HT1080 (cell line): ENCODE measurements at places on chromosomes 5 and 9.

- no peak for DNase-seq
Measured at GRCh38 chr5:159242656-159243055, 20.4 kb upstream of the UBLCP1 start.

DNA sequence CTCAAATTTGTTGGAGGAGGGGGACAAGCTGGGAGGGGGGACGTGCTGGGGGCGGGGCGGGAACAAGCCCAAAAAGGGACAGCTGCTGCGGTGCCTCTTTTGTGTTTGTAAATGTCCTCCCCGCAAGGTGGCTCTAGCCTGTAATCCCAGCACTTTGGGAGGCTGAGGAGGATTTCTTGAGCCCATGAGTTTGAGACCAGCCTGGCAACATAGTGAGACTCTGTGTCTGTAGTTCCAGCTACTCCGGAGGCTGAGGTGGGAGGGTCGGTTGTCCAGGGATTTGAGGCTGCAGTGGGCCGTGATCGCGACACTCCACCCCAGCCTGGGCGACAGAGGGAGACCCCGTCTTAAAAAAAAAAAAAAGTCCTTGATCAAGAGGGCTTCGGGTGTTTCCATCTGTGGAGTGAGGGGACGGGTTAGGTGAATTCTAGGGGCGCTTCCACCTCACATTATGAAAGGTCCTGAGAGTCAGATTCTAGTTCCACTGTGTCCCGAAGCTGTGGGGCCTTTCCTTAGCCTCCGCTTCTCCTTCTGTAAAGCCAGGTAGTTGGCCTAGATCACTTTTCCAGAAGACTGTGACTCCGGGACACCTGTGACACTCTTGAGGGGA lies 779 bp upstream of the CTNNA1 start:
- DNase-seq: peak; percentile 22

GRCh38 chr5:82425591-82425990 lies 147.4 kb upstream of the RPS23 start:
- no peak for DNase-seq

DNA sequence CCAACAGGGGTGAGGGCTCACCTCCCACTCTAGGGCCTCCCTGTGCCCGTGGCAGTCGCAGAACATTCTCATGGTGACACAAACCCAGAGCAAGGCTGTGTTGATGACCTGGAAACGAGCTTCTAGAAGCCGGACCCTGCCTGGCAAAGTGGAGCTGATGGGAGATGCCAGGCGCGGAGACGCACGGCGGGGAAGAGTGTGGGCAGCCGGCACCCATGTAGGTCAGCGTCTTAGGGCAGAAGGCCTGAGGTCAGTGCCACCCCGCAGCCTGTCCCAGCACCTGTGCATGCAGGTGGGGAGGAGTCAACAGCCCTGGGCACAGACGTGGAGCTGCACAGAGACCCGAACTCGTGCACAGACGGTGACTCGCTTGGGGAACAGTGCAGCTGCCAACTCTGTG lies 5.4 kb downstream of the SLC6A18 start:
- no peak for DNase-seq

GRCh38 chr5:64213011-64213410 lies 47.4 kb downstream of the RNF180 start:
- DNase-seq: no peak

DNA sequence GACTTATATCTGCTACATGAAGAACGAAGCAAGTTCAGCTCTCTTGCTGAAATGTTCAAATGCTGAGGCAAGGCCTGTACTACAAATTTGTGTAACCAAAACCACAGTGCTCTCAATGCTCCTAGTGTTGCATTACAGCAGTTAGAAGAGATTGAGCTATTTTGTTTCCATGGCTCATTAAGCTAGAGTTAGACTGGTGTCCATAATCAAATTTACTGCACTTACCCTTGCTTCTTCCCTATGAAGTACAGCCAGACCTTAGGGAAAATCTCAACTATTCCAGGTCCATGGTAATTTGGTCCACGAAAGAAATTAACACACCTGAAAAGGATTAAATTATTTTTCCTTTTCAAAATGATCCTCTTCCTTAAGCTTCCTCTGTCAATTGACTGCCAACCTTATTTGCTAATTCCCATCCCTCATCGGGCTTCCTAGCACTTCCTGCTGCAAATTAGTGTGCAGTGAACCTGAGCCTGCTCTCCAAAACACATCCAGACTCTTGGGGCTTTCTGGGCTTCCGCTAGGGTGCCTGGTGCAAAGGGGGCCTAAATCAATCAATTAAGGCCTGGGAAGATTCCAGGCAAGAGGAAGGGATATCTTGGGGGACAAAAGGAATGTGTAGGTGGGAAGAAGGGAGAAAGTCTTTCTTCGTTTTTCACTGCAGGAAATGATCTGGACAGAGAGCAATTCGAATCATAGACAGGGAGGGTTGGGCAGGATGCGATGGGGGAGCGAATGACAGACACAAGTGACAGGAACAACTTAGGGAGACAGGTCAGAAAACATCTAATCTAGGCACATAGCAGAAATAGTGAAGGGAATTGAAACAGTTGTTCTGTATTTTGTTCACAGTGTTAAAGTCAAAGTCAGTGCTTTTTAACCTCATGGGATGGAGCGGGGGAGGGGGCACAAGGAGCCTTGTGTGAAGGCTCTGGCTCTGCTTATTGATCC lies 542.4 kb downstream of the RAB3C start:
- peak; percentile 41 for DNase-seq

DNA sequence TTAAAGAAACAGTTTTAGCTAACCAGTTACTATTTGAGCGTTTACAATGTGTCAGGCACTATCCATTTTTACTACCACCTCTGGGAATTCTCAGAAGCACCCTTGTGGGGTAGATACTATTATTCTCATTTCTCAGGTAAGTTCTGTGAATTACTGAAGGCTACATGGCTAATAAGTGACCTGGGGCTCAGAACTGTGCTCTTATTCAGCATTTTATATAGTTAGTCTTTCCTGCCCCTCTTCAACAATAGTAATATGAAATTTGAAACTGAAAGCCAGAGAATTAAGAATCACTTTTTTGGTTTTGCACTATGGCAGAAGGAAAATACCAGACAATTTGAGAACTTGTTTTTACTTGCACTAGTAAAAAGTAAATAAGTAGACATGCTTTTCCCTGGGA lies 11.8 kb downstream of the ELL2 start:
- no peak for DNase-seq

GRCh38 chr5:146721073-146721815 lies 157.3 kb downstream of the PPP2R2B start:
- DNase-seq: no peak

- DNase-seq: no peak
Measured at GRCh38 chr5:145495196-145495595, 339.9 kb downstream of the PRELID2 start.

- peak; percentile 62 for DNase-seq
Measured at GRCh38 chr5:119049824-119050449, 20.9 kb upstream of the DMXL1 start.

- DNase-seq: no peak
Measured at GRCh38 chr5:57720656-57721055, 238.0 kb upstream of the ACTBL2 start.

GRCh38 chr9:112771359-112772214 lies 21.0 kb downstream of the SNX30 start:
- DNase-seq: no peak

DNA sequence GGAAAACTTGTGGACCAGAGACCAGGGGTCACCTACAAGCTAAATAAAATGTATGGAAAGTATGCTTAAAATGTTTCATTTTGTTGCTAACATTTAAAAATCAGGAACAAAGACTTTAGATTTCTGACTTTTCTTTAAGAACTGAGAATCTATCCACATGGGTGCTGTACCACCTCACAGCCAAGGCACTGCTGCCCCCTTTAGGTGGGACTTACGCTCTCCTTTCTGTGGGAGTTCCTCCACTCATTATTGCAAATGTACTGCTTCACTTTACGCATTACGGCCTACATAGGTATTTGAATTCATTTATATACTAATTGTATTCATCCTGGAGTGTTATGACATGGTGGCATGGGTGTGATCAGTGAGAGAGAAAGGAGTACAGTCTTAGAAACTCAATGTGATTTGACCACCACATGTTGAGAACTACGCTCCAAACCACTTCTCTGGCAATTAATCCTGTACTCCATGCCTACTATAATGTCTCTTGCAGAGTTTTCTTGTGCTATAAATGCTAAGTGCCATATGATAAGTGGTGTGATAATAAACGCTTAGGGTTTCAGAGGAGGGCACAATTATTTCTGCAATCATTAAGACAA lies 24.7 kb upstream of the CETN3 start:
- DNase-seq: peak; percentile 21

DNA sequence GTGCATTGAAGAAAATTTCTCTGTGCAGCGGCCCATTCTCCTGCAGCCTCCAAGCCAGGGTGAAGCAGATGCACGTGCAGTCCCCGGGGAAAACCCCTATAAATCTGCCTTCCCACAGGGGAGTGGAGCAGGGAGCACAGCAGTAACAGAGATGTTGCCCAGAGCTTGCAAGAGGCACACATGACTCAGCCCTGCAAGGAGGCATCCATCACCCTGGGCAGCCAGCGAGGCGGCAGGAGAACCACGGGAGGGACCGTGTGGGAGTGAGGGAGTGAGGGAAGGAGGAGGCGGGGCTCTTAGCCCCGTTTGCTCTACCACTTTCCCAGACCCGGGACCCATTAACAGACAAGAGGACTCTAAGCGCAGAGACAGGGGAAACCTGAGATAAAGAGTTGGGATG lies 96.2 kb upstream of the ARAP3 start:
- DNase-seq: peak; percentile 65

GRCh38 chr5:107215611-107216010 lies 455.1 kb downstream of the EFNA5 start:
- DNase-seq: peak; percentile 79

- no peak for DNase-seq
Measured at GRCh38 chr5:40406741-40407211, 272.9 kb upstream of the PTGER4 start.

DNA sequence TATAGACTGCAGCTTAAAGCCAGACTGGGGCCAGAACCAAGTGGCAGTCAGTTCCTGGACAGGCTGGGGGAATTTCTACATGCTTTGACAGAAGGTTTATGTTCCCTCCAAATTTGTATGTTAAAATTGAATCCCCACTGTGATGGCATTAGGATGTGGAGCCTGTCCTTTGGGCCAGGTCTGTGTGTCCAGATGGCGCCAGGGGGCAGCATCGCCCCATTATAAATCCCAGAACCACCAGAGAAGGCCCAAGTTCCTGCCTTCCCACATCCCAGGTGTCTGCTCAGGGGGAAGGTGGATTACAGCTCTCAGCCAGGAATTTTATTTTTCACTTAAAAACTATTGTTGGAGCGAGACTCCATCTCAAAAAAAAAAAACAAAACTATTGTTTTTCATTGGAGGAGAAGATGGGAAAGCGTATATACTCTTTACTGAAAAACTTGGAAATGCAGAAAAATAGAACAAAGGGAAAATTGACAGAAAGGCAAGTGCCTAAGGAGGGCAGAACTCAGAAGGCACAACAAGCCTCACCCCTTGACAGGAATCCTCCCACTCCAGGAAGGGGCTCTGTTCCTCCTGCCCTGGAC lies 5.0 kb downstream of the IL3 start:
- DNase-seq: peak; percentile 80

DNA sequence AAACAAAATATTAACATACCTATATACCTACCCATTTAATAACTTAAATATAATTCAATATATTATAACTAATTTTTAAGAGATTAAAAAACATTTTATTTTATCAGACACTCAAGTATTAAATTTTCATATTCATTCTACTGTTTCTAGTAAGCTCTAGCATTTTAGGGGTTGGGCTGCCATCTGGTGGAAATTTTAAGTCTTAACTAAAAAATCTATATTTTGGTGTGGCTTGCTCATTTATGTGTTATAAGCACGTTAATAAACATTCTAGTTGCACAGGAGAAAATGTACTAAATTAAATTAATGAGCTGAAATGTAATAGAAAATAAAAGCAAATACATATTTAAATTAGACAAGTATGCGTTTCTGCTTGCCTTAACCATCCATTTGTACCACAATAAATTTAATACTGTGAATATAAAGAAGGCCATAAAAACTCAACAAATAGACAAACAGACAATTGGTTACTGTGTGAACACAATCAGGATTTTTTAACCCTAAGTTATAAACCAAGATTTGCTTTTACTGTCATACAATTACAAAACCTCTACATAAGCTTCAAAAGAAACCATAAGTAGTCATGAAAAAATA lies 1728.3 kb upstream of the CDH9 start:
- DNase-seq: no peak

DNA sequence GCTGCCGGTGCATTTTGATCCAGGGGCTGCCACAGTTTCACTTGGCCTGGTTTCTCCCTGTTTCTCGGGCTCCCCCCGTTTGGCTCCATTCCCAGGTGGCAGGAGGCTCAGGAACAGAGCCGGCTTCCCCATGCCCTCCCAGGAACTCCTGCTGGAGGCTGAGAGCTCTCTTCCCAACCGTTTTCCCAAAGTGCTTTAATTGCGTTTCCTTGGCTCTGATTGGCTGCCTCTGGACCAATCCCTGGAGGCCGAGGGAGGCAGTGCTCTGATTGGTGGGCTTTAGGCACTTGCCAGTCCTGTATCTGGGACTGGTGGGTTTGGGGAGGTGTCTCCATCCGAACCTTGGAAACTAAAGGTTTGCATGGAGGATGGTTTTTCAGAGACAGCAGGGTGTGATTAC lies 4.9 kb downstream of the TSPAN17 start:
- DNase-seq: peak; percentile 13

DNA sequence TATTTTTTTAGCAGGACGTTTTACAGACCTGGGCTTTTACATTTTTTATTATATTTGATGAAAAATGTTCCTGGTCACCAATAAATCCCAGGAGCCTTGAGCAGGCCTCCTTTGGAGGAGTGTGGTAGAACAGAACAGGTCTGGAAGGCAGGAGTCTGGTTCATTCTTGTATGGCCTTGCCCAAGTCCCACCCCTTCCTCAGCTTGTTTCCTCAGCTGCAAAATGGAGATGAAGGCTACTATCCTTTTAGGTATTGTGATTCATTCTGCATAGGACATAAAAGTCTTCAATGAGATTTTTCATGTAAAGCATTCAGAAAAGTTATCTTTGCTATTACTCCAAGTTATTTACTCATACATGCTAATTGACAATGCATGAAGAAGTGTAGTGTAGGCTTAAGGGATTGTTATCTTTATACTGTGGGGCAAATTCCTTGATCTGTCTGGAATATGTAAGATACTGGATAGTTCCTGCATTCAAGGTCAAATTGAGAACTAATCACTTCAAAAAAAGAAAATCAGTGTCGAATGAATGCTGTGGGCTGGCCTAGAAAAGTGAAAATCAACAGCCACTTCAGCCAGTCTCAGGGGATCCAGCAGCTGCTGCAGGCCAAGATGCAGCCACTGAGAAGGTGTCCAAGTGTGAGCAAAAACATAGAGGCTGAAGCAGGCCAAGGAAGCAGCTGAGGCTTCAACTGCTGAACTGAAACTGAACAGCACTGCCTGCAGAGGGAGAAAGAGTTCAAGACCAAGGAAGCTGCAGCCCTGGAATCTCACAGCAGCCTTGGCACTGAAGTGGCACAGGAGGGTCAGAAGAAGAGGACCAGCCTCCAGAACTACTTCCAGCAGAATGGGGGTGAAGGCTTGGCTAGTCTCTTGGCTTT lies 15.5 kb upstream of the SLC36A3 start:
- DNase-seq: peak; percentile 16

GRCh38 chr5:95130941-95131340 lies 154.0 kb downstream of the MCTP1 start:
- peak; percentile 22 for DNase-seq
